ENCODE measurements at places on chromosomes 1 and 21.

GRCh38 chr1:3903141-3904005 is 3.3 kb upstream of the C1orf174 start:
- no peak for DNase-seq

- no peak for DNase-seq
Observed at GRCh38 chr1:115158181-115158580, 68.9 kb upstream of the TSPAN2 start.

DNA sequence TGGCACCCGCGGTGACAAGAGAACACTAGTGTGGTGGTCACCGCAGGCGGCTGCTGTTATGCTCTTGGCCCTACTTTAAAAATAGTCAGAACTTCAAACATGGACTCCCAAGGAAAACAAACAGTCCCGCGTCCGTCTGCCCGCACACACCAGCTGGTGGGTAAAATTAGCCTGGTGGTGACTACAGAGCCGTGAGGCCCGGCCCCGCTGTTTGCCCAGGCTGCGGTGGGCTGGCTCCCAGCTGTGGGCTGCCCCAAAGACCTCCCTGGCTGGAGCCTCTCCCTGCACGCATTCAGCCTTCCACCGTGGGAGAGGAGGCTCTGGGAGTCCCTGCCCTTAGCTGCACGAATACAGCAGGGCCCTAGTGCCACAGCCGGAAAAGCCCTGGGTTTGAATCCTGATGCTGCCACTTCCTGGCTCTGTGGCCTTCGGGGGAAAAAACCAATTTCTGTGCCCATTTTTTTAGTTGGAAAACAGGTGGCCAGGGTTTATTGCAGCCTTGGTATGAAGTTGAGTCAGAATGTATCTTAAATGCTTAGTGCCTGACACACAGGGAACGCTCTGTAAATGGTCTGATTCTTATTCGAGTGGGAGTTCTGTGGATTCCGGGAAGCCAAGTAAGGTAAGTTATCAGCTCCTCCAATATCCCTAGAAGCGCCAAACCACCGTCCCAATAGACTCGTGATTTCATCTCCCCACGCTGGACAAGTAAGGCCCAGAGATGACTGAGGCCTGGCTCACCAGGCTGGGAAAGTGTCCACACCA is 58.2 kb downstream of the ALPL start:
- peak; percentile 44 for DNase-seq

DNA sequence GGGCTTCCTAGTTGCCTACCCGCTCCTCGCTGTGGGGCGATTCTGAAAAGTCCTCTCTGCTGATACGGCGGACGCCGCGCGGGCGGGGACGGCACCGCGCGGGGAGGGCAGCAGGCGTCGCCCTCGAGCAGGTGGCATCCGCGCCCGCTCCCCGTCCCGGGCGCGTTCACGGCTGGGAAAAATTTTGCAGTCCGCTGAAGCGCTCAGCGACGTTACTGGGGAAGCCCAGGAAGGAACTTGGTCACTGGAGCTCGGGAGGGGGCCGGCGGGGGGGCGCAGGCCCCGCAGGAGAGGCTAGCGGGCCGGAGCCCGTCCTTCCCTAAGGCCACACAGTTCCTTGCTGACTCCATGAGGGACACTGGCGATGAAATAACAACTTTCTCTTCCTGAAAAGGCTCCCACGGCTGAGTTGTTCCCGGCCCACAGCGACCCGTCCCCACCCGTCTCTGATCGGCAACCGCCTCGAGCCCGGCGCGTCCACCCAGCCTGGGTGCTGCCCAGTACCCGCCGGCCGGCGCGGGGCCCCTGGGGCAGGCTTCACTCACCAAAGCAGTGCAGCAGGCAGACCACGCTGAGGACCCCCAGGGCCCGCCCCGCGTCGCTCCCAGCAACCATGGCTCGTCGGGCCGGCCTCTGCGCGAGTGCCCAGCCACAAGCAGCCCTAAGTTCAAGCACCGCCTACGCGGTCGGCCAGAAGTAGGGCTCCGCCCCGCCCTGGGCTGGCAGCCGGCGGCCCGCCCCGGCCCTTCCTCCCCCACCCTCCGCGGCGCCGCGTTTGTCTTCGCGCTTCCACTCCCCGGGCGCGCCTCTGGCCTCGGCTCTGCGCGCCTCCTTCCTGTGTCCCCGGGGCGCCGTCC is at the start of gene CD58:
Gene CD58 (minus strand): TSS at position 669 of the 857 bp plus-strand sequence. CDS start 54 bp downstream, at position 615.
- peak; percentile 29 for DNase-seq

DNA sequence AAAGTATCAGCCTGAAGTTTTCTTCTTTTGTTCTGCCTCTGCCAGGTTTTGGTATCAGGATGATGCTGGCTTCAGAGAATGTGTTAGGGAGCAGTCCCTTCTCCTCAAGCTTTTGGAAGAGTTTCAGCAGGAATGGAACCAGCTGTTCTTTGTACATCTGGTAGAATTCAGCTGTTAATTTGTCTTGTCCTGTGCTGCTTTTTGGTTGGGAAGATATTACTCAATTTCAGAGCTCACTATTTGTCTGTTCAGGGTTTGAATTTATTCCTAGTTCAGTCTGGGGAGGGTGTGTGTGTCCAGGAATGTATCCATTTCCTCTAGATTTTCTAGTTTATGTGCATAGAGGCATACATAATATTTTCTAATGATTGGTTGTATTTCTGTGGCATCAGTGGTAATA is 12.8 kb downstream of the ZNF678 start:
- DNase-seq, result no peak

DNA sequence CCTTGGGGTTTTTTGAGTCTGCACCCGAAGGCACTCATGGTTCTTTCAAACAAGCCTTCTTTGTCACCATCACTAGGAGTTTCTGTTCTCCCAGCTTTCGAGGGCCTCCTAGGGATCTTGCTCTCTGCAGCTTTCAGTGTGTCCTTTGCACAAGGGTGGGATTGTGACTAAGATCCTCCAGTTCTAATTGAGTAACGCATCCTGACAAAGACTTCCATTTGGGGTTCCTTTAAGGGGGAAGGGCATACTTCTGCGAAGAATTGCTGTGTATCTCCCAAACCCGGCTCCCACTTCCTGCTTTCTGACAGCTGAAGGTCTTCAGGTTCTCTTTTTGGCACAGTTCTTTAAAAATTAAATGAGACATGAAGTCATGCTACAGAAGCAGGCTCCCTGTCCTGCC is 139.4 kb downstream of the EDEM3 start:
- DNase-seq, result no peak

- DNase-seq, result no peak
Observed at GRCh38 chr1:151944857-151945575, 35.7 kb upstream of the THEM4 start.

GRCh38 chr1:54002544-54003248 is 15.3 kb downstream of the LDLRAD1 start:
- DNase-seq, result no peak

DNA sequence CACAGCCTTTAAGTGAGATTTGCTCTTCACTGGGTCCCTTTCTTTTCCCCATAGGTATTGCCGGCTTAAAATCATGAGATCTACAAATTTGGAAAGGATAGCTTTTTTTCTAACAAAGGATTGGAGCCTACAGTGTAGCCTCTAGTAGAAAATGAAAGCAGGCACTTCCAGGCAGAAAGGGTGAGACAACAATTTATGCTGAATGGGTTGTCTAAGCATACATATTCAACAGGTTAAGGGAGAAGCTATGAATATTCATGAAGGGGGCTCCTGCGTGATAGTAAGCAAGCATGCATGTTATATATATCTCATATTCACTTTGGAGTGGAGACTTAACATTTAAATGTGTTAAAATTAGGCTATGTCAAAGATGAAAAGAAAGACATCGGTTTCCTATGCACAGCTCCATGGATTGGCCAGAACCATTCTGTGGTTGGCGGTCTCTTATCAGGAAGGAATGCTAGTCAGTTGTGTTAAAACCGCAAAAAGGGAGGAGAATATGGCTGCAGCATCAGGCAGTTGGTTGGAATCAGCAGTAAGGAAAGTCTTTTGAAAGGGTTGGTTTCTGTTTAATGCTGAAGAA is 66.0 kb downstream of the VCAM1 start:
- DNase-seq, result no peak

Measured in fibroblast of skin of left quadriceps (primary cell).